ENCODE measurements at places on chromosomes 1 and 21.

DNA sequence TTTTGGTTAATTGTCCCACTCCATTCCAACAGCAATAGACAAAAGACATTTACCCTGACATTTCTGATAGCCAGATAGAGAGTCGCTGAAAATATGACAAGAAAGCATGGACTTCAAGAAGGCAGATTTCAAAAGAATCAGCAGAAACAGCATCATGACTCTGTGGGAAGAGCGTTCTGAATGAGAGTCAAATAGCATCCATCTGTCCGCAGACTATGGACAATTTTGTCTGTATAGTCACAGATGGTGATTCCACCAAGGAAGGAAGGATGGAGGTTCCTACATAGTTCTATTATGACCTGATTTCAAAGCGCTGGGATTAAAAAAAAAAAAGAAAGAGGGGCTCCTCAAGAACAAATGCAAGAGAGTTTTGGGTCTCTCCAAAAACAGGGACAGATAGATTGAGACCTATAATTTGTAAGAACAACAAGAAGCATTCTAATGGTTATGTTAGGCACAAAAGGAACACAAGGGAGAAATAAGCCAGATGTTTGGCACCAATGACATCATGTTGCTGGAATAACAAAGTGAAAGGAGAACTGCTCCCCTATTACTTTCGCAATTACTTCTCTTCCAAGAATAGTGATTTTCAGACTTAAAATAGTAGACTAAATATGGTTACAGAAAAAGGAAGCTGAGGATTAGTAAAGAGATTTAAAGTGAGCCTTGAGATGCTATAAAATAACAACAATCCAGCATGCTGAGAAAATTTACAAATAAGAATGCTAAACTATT is 28.5 kb downstream of the NIBAN1 start:
- no peak for DNase-seq

DNA sequence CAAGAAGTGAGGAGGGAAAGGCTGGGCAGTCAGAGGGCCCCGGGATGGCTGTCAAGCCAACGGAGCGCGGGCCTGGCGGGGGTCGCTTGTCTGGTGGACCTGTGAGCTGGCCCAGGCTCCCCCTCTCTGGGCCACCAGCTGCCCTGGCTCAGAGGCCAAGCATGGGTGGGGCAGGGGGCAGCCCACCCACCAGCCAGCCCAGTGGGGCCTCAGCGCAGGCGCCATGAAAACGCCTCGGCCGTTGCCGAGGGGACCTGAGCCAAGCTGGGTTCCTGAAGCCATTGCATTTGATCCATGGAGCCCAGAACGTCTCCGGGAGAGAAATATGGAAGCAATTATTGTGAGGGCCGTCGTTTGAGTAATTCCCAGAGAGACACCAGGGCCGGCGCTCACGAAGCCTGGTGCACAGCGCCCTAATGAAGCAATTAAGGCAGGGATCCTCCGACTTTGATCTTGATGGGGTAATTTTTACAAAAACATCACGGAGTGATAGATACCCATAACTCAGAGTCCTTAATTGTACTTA is 90.5 kb upstream of the TTC34 start:
- DNase-seq: no peak

DNA sequence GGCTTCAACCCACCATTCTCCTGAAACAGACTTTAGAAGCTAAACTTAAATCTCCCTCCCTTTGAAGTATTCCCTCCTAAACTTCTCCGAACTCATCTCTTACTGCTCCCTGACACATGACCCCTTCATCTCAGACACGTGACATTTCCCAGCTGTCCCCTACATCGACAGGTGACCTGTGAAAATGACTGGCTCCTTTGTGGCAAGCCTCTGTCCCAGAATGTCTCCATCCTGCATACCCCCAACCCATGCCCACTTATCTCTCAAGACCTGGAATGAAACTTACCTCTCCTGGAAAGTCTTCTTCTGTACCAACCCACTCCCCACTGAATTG is 4.2 kb downstream of the FMOD start:
- no peak for DNase-seq

GRCh38 chr1:34754964-34755637 is at the start of gene GJB5:
Gene GJB5, plus strand, starts transcription at chr1:34755047. Its CDS starts 2,284 bp downstream, at chr1:34757331.
- DNase-seq: no peak

DNA sequence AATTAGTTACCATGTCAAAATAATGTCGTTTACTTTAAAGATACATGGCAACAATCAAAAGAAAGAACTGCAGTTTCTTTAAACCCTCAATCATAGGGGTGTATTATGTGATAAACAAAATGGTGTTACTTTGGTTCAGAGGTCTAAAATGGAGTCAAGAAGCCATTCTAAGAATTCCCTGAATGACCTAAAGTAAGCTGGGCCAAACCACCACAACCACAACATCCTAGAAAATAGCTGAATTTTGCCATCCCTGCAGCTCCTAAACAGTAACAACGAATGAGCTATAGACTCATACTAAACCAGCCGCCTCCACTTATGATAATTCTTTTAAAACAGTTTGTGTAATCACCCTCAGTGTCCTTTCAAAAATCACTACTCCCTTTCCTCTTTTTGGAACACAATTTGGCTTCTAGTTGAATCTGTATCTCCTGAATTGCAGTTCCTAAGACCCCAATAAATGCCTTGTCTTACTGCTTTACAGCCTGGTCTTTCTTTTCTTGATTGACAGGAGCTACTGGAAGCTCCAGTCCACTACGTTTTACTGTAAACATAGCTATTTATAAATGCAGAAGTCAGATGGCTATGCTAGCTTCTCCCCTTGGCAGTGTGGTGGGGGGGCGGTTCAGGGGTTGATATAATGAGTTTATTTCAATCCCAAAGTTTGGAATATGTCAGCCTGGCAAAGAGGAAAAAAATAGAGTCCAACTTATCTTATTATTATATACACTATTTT is 84.3 kb downstream of the PLPPR4 start:
- DNase-seq: no peak

- no peak for DNase-seq
Observed at GRCh38 chr1:48114596-48115382, 107.7 kb upstream of the SLC5A9 start.

DNA sequence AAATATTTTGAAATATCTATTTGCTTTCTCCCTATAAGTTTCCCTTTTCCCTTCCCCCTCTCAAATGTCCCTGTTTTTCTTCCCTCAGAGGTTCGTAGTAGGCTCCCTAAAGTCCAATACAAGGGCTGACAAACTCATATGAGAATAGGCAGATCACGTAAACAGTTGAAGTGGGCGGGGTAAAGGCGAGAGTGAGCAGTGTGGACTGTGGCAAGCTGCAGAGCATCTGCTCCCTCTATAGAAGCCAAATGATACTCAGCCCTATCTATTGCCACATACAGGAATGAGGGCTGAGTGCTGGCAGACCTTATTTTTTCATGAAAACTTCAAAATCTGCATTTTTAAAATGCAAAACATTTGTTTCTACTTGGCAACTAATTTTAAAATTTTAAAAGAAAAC is 26.3 kb downstream of the PRDX6 start:
- no peak for DNase-seq

GRCh38 chr1:243628476-243628907 is 221.6 kb downstream of the AKT3 start:
- DNase-seq: no peak

GRCh38 chr1:221565711-221566110 is 176.2 kb downstream of the DUSP10 start:
- no peak for DNase-seq

GRCh38 chr1:98181036-98181764 is 260.4 kb upstream of the DPYD start:
- DNase-seq: no peak

DNA sequence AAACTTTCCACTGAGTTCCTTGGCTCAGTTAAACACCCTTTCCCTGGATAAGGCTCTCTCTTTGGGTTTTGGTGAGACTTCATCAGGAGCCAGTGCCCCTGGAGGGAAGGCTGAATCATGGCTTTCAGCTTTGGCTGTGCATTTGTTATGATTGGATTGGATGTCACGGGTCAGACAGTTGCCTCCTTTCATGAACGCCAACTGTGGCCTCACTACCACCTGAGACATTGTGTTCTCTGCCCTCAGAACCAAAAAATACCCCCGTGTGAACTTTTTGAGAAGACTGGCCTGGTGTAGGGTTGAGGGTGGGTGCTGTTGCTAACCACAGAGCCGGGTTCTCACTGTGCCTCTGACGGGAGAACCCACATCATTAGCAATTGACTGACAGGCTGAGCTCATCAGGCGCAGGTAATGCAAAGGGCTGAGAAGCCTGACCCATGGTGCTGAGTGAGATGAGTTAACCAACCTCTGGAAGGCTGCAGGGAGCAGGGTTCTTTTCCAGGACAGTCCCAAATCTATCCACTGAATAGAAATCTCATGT is 65.6 kb downstream of the HHAT start:
- peak; percentile 52 for DNase-seq

GRCh38 chr1:229844675-229845074 is 218.6 kb downstream of the URB2 start:
- DNase-seq: no peak

- no peak for DNase-seq
Observed at GRCh38 chr1:117162816-117163215, 41.3 kb upstream of the TRIM45 start.

GRCh38 chr1:14625572-14625971 is 27.1 kb downstream of the KAZN start:
- no peak for DNase-seq

DNA sequence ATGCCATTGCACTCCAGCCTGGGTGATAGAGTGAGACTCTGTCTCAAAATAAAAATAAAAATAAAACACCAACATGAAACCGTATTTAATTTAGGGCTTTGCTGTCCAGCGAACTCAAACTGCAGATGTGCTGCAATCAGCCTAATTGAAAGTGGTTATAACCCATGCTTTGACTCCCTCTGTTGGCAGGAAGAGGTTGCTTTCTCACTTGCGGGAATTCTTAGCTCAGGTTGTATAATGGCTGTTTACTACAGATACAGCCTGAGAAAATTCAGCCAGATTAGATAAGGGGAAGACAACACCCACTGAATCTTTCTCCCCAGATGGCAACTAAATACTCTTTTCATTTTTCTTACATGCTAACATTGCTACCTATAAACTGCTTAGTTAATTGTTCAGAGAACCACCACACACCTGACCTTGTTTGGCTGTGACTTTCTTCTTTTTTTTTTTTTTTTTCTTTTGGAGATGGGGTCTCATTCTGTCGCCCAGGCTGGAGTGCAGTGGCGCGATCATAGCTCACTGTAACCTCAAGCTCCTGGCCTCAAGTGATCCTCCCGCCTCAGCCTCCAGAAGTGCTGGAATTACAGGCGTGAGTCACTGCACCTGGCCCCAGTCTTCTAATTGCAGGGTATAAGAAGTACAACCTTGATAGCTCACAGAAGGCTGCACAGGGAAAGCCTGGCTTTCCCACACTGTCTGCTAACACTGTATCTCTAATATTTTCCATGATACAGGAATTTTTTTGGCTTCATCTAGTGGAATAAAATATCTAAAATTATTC is 34.6 kb downstream of the DNTTIP2 start:
- DNase-seq: peak; percentile 3

DNA sequence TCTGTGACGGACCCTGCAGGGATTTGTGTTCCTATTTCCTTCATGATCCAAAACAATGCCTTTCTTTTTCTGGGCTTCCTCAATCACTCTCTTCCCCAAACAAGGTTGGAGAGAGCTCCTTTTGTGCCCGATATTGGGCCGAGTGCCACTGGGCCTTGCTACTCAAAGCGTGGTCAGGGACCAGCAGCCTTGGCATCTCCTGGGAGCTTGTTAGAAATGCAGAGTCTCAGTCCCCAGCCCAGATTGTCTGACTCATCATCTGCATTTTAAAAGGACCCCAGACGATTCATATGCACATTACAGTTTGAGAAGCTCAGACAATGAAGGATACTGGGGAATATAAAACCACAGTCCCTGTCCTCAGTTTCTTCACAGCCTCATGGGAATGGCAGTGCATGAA is 19.9 kb downstream of the ADORA1 start:
- no peak for DNase-seq

DNA sequence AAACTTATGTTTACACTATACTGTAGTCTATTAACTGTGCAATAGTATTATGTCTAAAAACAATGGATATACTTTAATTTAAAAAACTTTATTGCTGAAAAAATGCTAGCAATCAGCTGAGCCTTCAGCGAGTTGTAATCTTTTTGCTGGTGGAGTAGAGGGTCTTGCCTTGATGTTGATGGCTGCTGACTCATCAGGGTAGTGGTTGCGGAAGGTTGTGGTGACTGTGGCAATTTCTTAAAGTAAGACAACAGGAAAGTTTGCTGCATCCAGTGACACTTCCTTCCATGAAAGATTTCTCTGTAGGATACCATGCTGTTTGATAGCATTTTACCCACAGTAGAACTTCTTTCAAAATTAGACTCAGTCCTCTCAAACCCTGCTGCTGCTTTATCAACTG is 234.7 kb upstream of the CSF3R start:
- no peak for DNase-seq

GRCh38 chr1:235637756-235638534 is 11.6 kb downstream of the GNG4 start:
- no peak for DNase-seq

GRCh38 chr1:224592636-224593582 is 23.2 kb upstream of the CNIH3 start:
- DNase-seq: no peak

DNA sequence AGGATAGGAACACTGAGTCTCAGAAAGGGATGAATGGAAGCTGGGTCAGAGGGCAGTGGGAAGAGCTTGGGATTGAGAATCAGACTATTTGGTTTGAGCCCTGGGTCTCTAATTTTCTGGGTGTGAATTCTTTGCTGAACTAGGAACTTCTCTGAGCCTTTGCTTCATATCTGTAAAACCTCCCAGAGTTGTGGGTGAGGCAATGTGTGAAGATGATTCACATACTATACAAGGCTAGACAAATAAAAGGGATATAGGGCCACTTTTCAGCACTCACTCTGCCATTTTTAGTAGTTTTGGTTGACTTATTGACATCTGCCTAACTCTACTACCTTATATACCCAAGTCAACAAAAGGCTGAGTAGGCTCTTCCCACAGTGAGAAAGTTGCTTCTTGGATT is 77.7 kb upstream of the JUN start:
- no peak for DNase-seq

GRCh38 chr1:109535971-109536491 is 3.6 kb upstream of the GPR61 start:
- no peak for DNase-seq

- no peak for DNase-seq
Observed at GRCh38 chr1:3133686-3134085, 64.7 kb downstream of the PRDM16 start.

GRCh38 chr21:33686386-33686785 is 44.1 kb downstream of the ITSN1 start:
- DNase-seq: no peak

DNA sequence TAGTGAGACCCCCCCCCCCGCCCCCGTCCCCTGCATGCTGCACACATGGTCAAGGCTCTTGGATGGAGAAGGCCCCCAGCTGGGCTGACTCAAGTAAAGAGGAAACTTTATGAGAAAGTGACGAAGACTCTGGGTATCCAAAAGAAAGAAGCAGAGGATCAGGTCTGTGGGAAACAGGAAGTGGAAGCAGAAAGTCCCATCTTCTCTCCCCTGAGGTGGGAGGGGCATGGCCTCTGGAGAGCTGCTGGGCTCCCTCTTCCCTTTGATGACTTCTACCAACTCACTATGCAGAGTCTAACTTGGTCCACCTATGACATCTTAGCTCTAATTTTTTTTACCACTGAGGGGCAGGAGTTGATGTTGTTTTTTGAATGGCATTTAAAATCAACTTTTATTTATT is 42.7 kb upstream of the LIN9 start:
- DNase-seq: no peak

GRCh38 chr1:56803561-56804156 is 15.5 kb downstream of the FYB2 start:
- no peak for DNase-seq

All from NK-92 treated with Interleukin-12 subunit alpha and Interleukin-12 subunit beta, amount 100 ng/mL, for 24 hours (cell line).